A172 (cell line): ENCODE measurements at places on chromosomes 3 and 15.
A peak's percentile ranks its signal among the peaks of the same experiment; 100 is the strongest.

- DNase-seq, result no peak
Measured at GRCh38 chr3:66494959-66495667, 5.7 kb downstream of the LRIG1 start.

- DNase-seq, result no peak
Measured at GRCh38 chr15:60527456-60527855, 48.5 kb upstream of the ICE2 start.

GRCh38 chr3:187360596-187360995 is 7.6 kb upstream of the RTP4 start:
- no peak for DNase-seq

GRCh38 chr3:67655364-67656121 is 1.1 kb upstream of the SUCLG2 start:
- DNase-seq, result no peak

DNA sequence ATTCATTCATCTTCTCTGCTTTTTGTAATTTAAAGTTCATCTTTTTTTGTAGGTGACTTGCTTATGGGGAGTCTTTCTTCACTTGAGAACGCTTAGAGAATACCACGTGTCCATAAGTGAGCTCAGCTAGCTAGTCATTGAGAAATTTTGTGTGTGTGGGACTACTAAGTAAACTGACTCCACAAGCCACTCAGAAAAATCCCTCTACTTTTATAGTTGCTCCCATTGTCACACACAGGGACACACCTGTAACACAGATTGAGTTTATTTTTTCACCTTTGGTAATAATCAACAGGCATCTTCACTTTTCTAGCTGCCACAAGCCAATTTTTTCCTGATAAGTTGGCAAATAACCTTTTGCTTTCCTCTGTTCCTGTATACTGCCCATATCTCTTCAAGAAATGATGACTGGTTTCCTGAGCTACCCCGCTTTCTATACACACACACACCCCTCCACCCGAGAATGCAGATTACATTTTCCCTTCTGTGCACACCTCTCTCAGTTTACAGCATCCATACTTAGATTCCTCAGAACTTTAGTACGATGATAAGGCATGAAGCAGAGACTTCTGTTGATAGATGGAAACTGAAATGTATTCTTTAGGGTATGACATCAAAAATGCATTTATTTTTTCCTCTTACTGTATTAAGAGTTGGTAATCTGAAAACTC is 4.6 kb downstream of the TSC22D2 start:
- peak; percentile 70 for DNase-seq

GRCh38 chr3:23071758-23072157 is 131.4 kb upstream of the UBE2E2 start:
- DNase-seq, result no peak

- no peak for DNase-seq
Measured at GRCh38 chr3:165279471-165279870, 83.3 kb upstream of the SLITRK3 start.

- DNase-seq, result no peak
Measured at GRCh38 chr15:101451266-101451799, 38.2 kb downstream of the PCSK6 start.

DNA sequence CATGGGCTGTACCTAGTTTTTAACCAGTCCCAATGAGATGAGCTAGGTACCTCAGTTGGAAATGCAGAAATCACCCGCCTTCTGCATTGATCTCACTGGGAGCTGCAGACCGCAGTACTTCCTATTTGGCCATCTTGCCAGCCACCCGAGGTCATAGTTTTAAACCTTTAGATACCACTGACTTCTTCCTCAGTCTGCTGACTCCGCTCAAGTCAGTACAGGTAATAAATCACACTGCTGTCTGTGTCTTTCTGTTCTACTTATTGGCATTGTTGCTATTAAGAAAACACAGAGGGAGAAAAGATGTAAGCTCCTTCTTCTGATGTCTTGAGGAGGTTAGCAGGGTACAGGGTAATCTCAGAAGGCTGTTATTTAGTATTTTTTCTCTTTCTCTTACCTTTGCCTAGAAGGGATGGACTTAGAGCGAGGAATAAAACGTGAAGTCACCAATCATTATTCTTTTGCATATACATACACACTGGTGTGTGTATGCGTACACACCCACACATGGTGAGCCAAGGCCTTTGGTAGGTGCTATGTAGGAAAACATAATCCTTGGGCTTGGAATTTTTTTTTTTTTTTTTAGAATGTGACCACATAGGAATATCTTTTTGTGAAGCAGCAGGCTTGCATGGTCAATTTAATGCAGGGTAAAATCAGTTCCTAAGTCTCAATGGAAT is 197.2 kb downstream of the EDEM1 start:
- DNase-seq, result no peak

- no peak for DNase-seq
Measured at GRCh38 chr3:103167850-103168249, 733.0 kb downstream of the ZPLD1 start.

DNA sequence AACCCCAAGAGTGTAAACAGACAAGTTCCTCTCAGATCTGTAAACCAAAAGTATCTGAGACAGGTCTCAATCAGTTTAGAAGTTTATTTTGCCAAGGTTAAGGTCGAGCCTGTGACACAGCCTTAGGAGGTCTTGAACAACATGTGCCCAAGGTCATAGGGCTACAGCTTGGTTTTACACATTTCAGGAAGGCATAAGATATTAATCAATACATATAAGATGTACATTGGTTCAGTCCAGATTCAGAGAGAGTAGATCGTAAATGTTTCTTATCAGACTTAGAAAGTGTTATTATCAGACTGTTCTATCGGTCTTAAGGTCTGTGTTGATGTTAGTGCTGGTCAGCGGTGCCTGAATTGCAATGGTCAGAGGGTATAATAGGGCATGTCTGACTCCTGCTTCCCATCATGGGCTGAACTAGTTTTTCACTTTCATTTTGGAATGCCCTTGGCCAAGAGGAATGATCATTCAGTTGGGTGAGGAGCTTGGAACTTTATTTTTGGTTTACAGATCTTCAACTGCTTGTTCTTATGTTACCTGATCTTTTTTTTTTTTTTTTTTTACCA is 27.0 kb upstream of the MFGE8 start:
- DNase-seq, result no peak

GRCh38 chr15:82919231-82919886 is 33.2 kb downstream of the HOMER2 start:
- DNase-seq, result no peak

DNA sequence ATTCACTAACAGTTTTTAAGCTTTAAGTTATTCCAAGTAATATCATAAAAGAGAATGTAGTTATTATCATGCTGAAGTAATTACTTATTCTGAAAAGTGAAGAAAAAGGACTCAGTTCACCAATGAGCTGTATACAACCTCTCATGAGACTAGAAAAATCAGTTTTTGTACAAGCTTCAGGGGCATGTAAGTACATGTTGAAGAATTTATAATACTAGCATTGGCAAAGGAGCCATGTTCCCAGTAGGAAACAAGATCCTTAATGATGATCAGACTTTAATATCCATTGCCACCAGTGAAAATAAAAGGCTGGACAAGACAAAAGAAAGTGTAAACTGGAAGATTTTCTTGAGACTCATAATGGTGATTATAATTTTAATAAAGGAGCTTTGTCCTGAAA is 532.8 kb downstream of the PLOD2 start:
- no peak for DNase-seq

DNA sequence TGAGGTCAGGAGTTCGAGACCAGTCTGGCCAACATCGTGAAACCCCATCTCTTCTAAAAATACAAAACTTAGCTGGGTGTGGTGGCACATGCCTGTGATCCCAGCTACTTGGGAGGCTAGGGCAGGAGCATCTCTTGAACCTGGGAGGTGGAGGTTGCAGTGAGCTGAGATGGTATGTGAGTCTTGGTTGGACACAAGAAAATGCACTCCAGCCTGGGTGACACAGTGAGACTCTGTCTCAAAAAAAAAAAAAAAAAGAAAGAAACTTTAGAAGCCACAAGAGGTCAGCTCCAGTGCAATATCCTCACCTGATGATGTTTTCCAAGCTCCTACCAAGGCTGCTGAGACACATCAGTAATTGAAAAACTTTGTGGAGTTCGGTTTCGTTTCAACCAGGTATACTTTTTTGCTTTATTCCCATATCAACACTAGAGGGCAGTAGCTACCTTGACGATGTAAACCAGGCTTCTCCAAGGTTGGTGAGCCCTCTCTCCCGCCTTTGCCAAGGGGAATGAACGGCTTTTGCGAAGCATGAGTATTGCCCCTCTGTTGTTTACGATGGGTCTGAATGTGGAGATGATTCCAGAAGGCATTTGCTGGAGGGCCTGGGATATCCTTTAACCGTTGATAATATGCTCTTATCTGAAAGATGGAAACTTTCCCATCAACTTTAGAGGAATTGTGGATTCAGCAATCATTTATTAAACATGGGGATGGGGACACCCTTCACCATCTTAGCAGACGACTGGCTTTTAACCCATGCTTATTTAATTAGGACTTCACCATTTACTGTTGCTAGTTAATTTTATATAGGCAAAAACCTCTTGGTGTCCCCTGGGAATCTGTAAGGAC is 202.8 kb downstream of the SV2B start:
- DNase-seq, result peak; percentile 52

GRCh38 chr3:125087768-125088391 is 32.1 kb upstream of the HEG1 start:
- DNase-seq, result peak; percentile 71

DNA sequence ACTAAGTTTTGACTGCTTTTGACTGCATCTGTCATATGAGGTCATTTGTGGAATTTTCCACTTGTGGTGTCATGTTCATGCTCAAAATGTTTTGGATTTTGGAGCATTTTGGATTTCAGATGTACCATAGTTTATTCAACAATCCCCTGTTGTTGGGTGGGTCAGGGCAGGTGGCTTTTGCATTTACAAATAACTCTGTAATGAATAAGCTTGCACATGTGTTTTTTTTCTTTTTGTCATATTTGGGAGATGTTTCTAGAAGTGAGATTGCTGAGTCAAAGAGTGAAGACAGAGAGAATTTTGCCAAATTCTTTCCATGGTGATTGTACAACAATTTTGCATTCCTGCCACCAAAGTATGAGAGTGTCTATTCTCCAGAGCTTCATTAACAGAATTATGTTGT is 62.4 kb upstream of the ADPGK start:
- DNase-seq, result no peak

DNA sequence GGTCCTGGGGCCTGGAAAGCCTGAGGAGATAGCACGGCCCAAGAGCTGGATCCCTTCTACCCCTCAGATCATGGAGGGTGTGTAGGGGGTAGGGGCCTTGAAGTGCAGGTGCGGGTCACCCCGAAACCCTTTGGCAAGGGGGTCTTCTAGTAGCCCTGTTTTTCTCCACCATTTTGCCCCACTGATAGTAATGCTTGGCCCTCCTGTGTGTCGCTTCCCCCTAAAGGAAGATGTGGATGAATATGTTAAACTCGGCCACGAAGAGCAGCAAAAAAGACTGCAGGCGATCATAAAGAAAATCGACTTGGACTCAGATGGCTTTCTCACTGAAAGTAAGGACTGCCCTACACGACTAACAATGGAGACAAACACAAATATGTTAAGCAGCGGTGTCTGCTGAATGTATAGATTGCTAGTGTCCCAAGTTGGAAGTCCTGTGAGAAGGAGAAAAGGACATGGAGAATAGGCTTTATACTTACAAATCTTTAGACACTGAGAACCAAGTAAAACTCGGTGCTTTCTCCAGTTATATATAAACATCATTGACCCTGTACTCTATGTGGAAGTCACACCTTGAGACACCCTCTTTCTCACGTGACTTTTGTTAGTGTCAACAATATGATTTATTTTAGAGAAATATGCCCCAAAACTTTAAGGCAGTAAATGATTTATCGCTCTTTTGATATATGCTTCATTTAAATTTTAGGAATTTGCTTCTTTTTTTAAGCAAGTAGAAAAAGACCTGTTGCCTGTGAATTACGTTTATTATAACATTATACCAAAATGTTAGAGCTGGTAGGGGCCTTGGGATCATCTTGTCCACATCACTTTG is 802 bp downstream of the RCN2 start:
- no peak for DNase-seq

DNA sequence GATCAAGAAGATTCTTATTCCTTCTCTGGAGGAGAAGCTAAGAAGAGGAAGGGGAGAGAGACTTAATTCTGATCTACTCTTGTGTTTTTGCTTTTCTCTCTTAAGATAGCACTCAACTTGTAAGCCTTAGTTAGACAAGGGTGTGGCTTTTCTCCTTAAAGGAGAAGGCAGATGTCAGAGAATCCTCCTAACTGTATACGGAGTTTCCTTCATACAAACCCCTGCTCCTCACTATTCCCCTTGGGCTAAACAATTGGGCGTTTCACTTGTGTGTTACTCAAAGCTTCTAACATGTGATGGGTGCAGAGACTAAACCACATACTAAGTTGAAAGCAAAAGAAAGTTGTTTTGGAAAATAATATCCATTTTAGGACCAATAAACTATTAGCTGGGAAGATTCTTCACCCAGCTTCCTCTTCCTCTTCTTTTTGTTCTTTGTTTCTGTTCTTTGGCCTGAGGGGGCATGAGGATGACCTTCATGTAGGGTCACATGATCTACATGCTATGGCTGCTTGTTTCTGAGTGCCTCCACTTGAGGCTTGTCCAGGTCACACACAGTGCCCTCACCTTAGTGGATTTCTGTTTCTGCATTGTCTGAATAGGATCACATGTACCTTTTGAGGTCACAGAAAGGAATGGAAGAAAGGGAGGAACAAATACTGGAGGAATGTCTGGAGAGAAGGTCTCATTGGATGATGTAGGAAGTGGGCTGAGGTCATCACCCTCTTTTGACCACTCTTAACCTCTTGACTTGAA is 14.6 kb downstream of the SPINK8 start:
- no peak for DNase-seq

DNA sequence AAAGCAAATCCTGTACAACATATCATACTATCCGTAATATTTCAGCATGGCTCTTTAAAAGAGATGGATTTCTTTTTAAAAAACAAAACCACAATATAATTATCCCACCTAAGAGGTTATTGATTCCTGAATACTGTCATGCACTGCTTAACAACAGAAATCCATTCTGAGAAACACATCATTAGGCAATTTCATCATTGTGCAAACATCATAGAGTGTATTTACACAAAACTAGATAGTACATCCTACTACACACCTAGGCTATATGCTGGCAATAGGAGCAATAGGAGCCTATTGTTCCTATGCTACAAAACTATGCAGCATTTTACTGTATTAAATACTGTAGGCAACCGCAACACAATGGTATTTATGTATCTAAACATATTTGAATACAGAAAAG is 242.0 kb downstream of the NEK10 start:
- no peak for DNase-seq

DNA sequence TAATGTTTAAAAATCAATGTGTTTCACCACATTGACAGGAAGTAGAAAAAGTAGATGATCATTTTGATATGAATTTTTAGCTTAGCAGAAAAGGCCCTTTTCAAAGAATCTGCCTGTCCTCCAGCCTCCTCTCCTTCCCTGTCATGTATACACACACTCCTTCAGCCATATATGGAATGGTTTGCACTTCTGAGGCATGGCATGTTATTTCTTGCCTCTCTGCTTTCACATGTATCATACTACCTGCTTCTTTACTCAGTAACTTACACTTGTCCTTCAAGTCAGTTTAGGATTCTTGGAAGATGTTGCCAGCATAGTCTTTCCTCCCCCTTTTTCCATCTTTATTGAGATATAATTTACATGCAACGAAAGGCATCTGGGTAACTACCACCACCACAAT is 79.0 kb downstream of the REC114 start:
- DNase-seq, result no peak

GRCh38 chr3:183244981-183245476 is 8.0 kb upstream of the B3GNT5 start:
- no peak for DNase-seq
